ENCODE measurements at places on chromosomes 5 and 9.

DNA sequence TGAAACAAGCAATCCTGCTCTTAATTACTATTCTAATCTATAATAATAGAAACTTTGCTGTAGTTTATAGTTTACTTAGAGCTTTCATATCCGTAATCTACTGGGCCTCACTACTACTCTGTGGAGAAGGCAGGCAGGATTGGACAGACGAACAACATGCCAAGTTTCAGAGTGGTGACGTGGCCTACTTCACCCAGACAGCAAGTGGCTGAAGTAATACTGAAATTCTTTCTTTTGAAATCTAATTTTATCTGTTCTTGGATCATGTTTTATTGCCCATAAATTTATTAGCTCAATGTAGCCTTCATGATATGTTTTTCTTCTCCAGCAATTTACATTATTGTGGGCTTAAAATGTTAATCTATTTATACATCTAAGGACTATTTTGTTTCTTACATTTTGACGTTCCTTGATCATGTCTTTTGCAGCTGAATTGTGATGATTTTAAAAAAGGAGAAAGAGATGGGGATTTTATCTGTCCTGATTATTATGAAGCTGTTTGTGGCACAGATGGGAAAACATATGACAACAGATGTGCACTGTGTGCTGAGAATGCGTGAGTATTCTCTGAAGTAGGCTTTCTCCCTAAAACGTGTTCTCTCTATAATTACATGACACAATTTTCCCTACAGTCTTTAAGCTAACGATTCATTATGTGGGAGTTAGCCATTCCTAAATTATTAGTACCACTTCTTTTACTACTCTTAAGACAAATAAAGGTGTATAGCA is 22.4 kb downstream of the SPINK5 start:
- no peak for DNase-seq

DNA sequence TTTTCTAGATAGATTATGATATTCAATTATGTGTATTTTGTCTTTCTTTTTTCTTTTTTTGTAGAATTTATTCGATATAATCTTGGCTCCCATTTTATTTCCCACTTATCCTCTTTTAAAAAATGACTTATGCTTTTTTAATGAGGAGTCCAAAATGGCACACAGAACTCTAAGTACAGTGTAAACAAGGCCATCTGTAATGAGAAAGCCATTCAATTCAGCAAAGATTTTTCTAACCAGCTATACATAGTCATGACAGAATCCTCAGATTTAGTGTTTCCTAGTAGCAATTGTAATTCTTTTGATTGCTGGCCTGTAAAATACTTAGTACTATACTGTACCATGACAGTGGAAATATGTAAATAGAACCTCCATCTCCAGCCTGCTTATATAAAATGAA is 651.4 kb downstream of the RAB3C start:
- DNase-seq, result no peak

DNA sequence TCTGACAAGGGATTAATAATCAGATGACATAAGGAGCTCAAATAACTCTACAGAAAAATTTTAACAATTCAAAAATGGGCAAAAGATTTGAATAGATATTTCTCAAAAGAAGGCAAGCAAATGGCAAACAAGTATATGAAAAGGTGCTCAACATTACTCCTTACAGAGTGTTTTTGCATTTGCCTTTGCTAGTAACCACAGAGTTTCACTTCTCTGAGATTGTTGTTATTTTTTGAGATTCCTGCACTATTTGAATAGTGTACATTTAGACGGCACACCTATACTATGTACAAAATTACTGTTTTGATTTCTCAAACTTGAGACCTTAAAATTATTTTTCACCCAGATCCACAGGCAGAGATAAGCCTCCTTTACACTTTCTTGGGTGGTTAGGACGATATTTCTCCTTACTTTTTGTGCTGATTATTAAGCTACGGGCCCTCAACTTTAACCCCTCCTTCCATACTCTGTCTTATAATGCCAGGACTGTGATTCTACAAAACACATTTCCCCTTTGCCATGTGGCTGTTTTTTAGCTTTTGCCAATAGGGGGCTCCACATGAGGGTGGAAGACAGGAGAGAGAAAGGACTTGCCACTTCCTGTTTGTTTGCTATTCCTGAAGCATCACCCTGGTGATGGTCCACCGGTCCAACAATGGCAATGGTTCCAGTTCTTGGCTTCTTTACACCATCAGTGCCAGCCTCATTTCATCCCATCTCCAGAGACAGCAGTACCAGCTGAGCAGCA is 65.0 kb upstream of the DAP start:
- DNase-seq, result no peak

DNA sequence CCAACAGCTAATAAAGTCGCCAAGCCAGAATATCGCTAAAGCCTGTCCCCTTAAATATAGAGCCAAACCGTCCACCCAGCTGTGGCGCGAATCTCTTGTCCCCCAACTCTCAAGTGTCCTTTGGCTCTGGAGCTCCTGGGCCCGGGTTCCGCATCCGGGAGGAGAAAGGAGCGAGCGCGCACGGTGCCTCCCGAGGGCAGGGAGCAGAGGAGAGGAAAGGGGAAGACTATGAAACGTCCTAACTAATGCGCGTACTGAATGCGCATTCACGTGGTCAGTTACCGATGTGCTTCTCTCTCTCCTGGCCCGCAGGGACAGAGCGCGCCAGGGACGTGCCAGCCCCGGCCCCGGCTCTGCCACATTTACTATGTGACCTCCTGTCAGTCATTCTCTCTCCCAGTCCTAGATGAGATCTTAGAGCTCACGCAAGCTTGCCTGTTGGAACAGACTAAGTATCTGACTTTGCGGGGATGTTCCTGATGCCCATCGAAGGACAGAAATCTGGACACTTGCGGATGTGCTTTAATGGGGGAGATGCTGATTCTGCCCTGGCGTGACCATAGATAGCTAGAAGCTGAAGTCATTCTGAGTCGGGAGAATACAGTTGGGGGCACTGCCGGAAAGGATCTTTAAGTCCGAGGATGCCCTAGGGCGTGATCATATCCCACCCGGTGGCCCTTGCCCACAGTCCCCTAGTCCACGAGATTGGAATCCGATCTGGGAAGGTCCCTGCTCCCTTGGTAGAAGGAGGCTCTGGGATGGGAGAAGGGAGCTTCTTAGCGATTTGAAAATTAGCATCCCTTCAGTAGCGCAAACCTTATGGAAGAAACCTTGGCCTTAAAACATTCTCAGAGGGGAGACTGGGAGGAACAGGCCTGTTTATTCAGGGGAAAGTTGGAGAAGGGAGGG is 5.7 kb upstream of the EBF1 start:
- no peak for DNase-seq

DNA sequence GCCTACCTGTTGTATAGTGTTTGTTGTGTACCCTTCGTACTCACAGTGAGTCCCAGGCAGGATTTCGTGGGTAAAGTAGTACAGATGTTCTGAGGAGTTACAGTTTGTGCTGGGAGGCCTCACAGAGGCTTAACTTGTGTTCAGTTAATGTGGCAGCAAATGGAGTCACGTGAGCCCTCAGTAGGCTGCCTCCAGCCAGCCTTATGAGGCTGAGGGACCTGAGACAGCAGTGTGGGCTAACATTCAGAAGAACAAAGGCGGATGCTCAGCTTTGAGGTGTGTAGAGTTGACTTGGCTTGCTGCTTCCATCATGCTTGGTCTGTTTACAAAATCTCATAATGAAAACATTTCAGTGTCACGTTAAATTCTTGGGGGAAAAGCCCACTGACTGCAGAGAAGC is 118.1 kb downstream of the TRIO start:
- no peak for DNase-seq

DNA sequence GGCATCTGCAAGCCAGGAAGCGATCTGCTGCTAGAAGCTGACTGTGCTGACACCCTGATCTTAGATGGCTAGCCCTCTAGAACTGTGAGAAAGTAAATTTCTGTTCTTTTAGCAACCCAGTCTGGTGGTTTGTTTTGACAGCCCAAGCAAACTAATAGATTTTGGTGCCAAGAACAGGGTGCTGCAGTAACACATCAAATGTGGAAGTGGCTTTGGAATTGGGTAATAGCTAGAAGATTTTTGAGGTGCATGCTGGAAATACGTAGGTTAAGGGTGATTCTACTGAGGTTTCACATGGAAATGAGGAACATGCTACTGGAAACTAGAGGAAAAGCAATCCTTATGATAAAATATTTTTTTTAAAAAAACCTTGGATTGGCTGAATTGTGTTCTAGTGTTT is 153.5 kb upstream of the SH3GL2 start:
- DNase-seq, result no peak

GRCh38 chr9:105994970-105995369 is 300.6 kb downstream of the TMEM38B start:
- no peak for DNase-seq

DNA sequence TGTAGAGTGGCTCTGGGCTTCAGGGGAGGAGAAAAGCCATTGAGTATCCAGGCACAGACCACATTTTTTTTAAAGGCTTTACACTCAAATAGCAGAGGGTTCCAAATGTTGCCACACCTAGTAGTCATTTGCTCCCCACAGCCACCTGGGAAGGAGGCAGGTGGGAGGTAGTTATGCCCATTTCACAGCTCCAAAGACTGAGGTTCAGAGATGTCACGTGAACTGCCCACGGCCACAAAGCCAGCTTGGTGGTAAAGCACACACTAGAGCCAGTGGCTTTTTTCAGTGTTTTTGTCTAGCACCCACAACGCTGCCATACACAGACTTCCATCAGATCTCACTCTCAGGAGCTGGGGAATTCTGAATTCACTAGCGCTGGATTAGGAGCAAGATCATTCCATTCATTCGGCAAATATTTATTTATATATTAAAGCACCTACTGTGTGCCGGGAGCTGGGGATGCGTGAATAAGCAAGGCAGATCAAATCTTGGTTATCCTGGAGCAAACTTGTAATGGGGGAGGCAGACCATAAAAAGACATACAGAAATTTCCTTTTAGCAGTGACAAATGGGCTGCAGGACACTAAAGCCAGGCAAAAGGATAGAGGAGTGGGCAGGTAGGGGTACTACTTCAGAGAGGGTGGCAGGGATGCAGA is 7.4 kb downstream of the WHRN start:
- DNase-seq, result no peak

DNA sequence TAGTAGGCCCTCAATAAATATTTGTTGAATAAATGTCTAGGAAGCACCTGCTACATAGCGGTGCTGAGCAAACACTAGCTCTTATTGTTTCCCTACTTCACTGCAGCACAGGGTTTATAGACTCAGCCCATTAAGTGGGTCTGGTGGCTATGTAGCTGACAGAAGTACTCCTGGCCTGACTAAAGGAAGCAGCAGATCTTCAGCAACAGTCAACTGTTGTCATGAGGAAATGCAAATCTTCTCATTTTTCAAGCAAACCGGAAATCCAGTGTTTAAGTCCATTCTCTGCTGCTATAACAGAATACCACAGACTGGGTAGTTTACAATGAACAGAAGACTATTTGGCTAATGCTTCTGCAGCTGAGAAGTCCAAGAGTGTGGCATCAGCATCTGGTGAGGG is 2.8 kb upstream of the TEX10 start:
- no peak for DNase-seq

Measured in stimulated activated CD8-positive, alpha-beta memory T cell treated with anti-CD3 and anti-CD28 coated beads, Interleukin-4, amount 100 ng/mL, for 4 hours (primary cell).